GM12864 (cell line): ENCODE measurements at places on chromosomes 12 and 14.

DNA sequence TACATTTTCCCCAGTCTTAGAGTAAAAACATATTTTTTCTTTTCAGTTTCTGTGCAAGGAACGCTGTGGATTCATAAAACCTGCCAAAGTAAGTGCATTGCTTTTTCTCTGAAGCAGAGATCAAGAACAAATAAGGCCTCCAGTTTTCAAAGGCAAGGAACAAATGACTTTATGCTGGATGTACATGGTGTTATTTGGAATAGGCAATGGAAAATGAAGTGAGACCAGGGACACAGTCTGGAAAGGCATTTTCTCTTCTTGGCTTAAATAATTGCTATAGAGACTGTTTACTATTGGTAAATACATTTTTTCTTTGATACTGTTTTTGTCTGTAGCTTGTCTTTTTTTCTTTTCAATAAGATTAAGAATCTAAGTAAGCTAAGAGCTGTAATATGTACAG, 725.9 kb upstream of the MDGA2 start:
- DNase-seq, result no peak

DNA sequence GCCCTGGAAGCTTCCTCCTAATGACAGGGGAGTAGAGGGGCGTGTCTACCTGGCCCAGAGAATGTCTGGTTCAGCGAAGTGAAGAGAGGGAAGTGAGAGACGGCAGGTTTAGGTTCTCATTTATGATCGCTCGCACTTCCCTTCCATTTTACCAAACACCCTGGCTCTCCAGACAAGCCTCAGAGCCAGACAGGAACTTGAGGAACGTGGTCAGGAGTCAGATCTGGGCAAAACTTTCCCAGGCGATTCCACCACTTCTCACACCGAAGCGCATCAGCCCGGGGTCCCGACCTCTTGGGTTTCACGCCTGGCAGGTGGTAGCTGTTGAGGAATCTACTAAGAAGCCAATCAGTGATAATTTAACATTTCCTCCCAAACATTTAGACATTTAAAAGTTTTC, 21.3 kb downstream of the ACTN1 start:
- no peak for DNase-seq

DNA sequence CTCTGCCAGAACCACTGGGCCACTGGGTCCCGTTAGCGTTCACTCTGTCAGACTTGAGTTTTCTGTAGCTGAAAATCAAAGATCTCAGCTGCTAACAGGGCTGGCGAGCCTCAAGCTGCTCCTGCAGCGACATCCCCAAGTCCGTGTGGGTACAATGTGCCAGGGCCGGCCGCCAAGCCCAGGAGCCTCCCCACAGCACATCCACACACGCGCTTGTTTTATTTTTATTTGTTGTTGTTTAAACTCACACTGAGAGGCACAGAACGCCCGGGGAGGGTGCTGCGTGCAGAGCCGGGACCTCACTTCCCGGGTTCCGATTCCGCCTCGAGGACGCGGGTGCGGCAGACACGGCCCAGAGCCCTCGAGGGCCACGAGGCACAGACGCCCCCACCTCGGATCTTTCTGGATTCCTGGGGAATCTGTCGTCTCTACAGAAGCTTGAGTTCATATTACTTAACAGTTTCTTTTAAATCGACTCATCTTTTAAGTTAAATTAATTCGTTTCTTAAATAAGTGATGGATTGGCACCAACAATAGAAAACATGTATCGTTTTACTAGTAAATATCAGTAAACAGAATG, 9.3 kb downstream of the GALNT9 start:
- no peak for DNase-seq

GRCh38 chr14:105168979-105169507, 467 bp upstream of the JAG2 start:
- no peak for DNase-seq

GRCh38 chr12:3087758-3088650, 10.8 kb downstream of the TSPAN9 start:
- no peak for DNase-seq

DNA sequence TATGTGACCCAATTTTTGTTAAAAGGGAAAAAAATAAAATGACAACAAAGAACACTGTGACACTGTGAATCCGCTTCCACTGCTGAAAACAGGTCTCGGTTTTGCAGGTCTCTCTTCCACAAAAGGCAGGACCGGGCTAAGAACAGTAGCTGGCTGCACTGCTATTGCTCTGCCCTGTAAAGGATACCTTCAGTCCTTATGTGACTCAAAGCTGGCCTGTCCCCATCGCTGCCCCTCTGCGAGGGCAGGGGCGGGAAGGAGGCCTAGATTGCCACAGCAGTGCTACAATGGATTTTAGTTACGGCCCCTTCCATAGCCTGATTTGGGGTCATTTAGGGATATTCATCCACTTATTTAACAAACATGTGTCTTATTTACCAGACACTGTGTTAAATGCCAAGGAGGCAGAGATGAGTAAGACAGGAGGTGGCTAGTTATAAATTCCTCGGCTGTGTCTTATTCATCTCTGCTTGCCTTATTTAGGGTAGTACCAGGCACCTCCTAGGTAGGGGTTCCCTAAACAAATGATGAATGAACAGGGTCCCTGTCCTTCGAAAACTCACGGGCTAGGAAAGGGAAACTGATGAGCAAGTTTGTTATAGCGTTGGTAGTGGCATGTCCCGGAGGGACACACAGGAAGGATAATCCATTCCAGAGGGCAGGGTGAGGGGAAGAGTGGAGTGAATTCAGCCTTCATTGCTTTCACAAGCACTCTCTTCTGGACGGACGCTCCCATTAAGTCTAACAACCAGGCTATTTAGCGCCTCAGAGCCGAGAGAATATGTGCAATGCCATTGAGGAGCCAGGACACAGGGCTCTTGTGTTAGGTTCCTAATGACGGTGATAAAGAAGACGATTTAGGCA, 73.3 kb downstream of the EID3 start:
- no peak for DNase-seq

- no peak for DNase-seq
Observed at GRCh38 chr14:100438271-100438670, 115.1 kb downstream of the SLC25A47 start.

DNA sequence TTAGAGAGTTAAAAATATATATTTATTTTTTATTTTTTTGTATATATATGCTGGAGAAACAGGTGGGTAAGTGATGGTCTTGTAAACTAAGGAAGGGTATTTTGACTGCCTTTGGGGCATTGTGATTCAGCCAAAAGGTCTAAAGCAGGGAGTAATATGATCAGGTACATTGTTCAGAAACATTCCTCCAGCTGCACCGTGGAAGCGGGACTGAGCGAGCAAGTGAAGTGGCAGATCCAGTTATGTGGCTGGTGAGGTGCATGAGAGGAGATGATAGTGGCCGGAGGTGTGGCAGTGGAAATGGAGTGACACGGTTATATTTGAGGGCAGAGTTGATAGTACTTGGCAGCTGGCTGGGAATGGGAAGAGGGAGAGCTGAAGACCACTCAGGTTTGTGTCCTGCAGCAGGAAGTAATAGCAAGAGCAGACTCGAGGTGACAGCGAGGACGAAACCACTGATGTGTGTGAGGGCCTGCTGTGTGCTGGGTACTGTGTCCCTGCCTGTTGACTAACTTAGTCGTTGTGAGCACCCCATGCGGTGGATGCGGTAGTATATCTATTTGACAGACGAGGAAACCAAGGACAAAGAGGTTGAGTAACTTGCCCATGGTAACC, 39.2 kb downstream of the EID3 start:
- DNase-seq, result no peak

DNA sequence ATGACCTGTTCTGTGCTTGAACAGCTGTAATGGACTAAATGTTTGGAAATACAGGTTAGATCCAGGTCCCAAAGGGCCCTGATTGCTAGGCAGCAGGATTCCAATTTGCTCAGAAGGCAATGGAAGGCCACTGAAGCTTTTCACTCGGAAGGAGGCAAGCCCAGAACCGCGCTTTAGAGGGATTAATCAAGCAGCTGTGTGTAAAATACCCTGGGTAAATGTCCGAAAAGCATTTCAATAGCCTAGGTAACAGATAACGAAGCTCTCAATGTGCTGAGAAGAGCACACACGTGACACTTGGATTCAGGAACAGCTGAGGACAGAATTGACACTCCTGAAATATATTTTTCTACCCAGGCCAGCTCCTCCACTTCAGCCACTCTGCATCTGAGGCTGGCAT, 436.1 kb downstream of the TMEM132D start:
- no peak for DNase-seq

- no peak for DNase-seq
Observed at GRCh38 chr14:22651586-22651985, 7.4 kb upstream of the OR6J1 start.

DNA sequence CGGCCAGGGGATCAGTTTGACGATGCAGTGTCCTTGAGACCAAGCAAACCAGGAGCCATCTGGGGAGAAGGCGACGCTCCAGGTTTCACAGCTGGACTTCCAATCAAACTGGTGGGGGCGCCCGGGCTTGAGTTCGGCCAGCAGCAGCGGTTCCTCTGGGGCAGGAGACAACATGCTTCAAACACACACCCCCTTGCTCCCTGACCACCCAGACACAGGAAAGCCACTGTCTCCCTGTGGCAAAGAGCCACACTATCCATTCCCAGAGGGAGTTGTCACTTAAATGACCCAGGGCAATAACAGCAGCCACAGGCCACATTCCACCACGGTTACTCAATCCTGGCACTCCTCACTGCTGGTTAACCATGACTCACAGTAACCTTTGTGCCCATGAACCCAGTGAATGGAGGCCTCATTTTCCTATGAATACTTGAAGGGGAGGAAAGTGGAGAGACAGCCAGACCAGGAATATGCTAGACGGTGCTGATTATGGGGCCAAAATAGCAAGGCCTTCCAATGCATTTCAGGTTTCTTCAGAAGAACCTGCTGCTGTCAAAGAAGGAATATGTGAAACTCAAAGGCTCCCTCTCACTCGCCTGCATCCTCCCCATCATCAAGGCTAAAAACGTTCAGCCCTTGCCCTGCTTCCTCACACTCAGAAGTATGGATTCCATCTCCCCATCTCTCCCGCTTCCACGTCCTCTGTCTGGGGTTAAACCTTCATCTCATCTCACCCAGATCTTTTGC, 8.5 kb downstream of the WSB2 start:
- DNase-seq, result no peak

DNA sequence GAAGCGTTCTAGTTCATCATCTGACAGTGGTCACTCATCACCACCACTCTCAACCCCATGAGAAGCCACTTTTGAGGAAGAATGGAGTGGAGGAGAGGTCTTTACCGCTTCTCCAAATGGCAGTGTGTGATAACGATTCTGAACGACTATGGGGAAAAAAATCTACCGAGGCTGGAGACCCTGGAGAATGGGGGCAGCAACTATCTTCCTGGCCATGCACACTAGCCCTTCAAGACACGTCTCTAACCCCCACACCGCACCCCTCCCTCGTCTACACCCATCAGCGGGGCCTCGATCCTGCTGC, 365 bp downstream of the ING4 start:
- no peak for DNase-seq
